Stimulated activated CD4-positive, alpha-beta T cell treated with anti-CD3 and anti-CD28 coated beads, Interleukin-1b, Interleukin-23, amount 100 ng/mL, for 48 hours (primary cell): ENCODE measurements at places on chromosomes 12 and 14.

DNA sequence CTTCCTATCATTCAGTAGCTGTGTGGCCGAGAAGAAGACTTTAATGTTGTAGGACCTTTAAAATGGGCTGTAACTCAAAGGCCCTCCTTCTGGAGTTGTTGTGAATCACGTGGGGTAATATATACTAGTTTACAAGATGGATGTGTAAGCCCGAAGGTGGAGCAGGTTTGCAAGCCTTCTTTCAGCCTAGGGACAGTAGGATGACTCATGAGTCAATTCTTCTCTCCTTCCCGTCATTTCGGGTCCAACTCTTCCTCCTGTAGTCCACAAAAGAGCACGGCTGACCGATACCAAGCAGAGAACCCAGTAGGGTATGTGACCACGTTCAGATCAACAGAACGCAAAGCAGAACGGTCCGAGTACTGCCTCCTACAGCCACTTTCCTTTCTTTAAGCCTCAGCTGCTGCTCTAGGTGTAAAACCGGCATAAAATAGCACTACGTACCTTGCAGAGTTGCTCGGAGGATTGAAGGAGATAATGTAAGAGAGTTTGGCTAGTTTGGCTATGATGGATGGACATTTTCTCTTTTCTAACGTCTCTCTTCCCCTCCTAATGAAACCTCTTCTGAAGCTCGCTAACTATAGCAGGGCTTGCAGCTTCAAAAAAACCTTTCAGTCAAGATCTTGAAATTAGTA is 1.3 kb upstream of the RASSF3 start:
- peak; percentile 41 for DNase-seq

DNA sequence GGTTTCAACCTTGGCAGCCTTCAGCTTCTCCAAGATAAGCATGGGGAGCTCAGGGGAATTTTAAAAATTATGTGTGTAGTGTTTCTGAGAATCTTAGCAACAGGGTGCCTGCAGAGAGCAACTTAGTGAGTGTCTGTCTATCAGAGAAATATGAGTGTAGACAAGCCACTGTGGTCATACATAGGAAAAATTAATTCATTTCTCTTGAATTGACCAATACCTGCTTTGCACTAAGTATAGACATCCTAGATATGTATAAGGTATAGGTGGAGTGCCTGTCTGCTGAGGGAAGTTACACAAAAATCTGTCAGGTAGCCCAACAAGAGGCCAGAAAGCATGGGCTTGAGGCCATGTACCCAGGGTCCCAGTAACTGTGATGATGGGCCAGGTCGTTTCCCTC is 20.7 kb downstream of the HELB start:
- no peak for DNase-seq

GRCh38 chr12:90366286-90366685 is 588.7 kb downstream of the CCER1 start:
- DNase-seq = no peak

GRCh38 chr14:85934123-85934885 is 404.4 kb downstream of the FLRT2 start:
- peak; percentile 50 for DNase-seq

GRCh38 chr14:86296173-86296572 is 766.2 kb downstream of the FLRT2 start:
- DNase-seq = no peak

DNA sequence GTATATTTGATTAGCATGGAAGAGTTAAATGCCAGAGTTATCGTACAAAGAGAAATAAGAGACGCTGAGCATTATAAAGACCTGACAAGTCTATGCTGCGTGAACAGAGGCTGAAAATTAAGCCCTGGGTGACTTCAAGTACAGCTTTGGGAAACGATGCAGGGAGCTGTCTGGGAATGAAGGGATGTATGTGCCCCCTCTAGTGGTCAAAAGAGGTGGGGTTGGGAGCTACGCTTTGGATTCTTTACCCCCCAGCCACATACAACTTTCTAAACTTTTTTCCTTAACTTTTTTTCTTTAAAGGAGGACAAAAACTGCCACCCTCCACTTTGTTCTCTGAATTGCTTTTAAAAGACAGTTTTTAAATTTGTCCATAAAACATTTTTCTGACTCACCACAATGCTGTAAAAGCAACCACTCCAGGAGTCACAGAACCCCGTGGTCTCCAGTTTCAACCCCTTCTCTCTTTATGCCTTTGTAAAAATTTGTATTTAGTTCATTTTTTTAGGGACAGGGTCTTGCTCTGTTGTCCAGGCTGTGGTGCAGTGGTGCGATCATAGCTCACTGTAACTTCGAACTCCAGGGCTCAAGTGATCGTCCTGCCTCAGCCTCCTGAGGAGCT is 59.4 kb downstream of the ZNF664 start:
- no peak for DNase-seq
